ENCODE measurements at places on chromosomes 5 and 9.

- no peak for DNase-seq
These were observed 11.9 kb downstream of the BASP1 start for GRCh38 chr5:17229313-17229712.

GRCh38 chr9:126661521-126662251 lies 48.0 kb downstream of the LMX1B start:
- DNase-seq = no peak

DNA sequence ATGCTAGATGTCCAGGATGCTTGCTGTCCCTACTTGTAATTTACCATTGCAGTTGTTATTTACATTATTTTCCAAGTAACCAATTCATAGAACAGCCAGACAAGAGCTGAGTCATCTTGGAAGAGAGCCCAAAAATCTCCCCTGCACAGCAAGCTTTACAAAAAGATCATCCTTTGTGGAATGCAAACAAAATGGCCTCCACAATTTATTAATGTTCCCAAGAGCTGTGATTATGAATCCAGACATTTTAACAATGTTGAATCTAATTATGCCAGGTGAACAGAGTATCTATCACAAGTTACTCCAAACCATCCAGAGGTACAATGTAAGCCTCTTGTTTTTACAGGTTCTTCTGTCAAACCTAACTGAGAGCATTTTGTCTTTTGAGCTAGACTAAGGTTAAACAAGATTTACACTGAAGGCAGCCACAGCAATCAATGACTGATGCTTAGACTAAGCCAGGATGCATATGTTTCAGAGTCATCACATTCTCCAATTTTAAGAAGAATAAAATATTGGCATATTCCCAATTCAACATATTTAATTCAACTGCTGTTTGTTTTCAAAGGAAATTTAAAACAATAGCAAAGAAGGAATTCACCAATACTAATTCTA lies 95.3 kb upstream of the SLC12A2 start:
- no peak for DNase-seq

DNA sequence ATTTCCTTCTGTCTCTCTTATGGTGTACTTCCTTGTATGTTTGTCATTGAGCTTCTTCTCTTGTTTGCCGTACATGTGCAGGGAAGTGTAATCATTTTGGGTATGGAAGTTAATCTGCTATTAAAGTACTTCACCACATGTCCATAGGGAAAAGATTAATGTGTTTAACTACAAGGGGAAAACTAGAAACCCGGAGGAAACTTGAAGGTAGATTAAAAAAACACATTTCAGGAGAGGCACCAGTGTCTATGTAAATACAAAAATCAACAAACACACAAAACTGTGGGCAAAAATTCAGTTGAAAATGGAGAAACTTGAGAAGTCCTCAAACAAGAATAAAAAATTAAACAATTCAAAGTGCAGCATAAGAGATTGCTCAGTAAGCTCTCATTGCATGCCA lies 166.4 kb downstream of the PBX3 start:
- no peak for DNase-seq

DNA sequence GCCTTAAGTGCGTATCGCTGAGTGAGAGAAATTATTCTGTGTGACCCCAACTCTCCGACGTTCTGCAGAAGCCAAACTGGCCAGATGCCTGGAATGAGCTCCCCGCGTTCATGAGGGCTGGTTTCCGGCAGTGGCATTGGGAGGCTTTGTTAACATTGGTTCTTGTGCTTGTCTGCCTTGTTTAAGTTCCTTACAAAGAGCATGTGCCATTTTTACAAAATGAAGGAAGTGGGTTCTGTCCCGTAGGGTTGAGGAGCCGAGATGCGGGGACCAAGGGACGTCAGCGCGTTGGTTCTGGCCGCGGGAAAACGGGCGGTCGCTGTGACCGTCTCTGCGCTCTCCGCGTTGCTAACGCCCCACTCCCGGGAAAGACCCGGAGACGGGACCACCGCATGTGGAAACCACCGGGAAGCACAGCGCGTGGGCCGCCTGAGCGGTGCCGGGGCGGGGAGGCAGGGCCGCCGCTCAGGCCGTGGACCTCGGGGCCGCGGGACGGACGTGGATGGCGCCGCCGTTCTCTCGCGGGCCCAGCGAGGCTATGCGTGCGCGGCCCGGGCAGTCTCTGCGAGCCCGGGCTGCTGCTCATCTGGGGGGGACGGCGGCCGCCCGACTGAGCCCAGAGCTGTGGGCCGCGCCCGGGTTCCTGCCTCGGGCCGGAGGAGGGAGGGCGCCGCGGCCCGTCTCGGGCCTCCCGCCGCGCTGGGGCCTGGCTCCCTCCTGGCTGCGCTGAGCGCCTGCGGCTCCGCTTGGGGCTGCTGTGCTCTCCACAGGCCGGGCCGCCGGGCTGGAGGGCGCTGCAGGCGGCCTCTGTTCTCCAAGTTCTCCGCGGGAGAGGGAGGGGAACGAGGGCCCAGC lies 13.4 kb downstream of the RABL6 start:
- no peak for DNase-seq

DNA sequence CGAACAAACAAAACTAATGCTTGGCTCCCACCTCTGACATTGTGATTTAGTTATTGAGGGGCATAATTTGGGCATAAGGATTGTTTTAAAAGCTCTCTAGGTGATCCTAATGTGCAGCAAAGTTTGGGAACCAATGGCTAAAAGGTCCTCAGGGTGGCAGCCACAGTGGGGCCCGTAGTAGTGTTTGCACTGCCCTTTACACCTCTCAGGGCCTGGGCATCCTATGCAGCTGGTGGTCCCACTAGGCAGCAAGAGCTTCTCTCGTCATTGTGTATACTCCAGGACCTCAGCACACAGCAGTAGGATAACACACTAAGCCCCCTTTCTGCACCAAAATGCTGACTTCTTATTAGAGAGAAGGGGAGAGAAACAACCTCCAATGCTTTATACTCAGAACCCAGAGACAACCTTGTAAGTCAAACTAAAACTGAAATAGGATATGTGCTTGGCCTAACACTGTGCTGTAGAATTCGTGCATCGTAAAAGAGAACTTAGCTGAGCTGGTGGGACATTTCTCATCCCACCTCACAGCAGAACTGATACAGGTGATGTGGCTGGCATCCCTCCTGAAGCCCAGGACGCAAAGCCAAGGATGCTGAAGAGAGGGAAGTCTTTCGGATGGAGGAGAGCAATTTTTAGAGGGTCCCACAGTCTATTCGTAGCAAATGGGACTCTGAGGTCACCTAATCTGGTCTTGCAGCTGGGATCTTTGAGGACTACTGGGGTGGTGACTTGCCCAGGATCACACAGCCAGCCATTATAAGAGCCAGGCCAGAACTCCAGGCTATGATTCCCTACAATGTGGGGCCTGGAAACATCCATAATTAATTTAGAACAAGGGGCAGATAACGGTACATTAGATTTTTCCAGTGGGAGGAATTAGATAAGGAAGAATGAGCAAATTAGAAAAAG lies 1.2 kb downstream of the GLRX start:
- no peak for DNase-seq

DNA sequence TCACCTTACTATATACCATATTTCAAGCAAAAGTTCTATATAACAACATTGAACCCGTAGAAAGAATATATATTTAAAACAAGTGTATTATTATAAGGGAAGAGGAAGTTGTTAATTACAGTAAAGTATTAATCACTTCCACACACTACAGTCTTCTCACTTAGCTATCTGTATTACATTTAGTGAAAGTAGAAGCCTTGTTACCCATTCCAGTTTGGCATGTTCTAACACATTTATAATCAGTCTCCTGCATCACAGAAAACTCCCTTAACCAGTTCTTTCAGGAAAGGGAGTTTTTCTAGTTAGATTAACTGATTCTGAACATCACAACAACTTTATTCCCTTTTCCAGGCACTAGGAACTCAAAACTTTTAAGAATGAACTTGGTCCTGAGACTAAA lies 6.9 kb downstream of the RAB14 start:
- DNase-seq = no peak

All from GM06990 (cell line).